Stimulated activated CD8-positive, alpha-beta memory T cell treated with anti-CD3 and anti-CD28 coated beads, Interleukin-4, amount 100 ng/mL, for 1 hour (primary cell): ENCODE measurements at places on chromosomes 6 and 20.
A peak's percentile ranks its signal among the peaks of the same experiment; 100 is the strongest.

DNA sequence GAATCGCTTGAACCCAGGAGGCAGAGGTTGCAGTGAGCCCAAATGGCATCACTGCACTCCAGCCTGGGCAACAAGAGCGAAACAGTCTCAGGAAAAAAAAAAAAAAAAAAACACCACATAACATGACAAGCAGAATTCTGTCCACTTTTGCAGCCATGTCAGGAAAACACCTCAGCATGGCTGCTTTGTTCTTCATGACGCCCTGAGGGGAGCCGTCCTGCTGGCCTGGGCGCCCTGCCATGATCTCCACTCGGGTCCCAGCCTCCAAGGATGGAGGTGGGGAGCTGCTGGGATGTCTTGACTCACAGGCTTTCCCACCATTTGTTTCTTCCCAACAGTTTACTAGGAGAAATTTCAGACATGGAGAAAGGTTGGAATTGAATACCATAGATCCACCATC is 42.2 kb downstream of the SNX9 start:
- no peak for DNase-seq

- DNase-seq, result no peak
Measured at GRCh38 chr6:70952608-70953165, 4.2 kb downstream of the B3GAT2 start.

DNA sequence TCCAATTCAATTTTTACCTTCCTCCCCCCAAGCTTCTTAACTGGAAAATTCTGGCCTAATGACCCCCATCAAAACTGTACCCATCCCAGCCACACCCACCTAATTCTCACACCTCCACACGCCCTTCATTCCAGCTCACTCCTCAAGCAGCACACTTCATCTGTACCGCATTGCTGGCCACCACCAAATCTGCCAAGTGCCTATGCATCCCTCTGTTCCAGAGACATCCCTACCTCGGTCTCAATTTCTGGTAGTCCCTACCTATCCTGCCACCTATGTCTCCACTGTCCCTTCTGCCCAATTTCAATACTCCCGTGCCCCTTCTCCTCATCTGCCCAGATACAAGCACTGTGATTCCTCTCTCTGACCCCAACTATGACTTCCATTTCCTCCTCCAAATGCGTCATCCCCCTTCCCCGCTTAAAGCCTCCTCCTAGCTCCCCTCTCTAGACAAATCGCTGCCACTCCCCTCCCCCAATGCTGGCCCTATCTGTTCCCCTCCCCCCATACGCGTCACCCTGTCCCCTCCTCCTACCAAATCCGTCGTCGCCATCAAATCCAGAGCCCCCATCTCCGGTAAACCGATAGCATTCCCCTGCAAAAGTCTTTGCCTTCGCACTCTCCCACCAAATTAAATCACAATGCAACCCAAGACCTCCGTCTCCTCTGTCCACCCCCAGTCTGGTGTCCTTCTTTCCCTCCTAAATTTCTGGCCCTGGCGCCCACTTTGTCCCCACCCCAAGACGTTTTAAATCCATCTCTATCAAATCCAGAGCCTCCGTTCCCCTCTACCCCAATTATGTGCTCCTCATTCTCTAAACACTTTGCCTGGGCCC is 1.2 kb downstream of the MTCH1 start:
- peak; percentile 13 for DNase-seq

DNA sequence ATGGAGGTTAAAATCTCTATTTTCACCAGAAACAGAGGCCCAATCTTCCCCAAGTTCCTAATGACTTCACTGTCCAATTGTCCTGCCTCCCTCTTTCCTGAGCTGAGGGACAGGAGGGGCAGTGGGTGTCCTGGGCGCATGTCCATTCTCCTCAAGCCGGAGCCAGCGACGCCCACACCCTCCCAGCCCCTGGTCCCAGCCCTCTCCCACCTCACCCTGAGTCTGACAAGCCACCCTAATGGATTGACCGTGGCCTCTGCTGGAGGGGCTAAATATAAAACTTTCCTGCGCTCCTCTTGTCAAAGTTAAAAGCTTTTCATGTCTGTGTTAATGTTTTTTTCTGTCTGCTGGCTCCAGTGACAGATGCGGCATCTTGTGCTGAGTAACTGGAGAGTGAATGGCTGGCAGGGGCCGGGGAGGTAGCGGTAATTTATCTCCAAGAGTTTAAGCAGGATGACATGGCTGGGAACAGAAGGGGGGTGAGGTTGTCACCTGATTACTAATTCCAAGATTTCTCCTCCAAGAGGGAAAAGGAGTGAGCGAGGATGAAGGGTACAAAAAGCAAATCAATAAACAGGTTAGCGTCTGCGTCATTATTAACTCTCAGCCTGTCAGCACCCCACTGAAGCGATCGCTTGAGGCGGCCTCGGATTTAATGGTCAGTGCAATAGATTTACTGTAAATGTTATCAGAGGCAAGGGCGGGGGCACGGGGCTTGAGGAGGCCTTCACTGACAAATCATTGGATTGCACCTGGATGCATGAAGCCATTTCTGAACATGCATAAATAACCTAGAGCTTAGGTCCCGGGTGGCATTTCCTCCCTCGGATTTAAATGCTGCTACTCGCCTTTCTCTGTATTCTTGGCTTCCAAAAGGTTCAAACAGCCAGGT is 118.1 kb upstream of the MAFB start:
- DNase-seq, result no peak

DNA sequence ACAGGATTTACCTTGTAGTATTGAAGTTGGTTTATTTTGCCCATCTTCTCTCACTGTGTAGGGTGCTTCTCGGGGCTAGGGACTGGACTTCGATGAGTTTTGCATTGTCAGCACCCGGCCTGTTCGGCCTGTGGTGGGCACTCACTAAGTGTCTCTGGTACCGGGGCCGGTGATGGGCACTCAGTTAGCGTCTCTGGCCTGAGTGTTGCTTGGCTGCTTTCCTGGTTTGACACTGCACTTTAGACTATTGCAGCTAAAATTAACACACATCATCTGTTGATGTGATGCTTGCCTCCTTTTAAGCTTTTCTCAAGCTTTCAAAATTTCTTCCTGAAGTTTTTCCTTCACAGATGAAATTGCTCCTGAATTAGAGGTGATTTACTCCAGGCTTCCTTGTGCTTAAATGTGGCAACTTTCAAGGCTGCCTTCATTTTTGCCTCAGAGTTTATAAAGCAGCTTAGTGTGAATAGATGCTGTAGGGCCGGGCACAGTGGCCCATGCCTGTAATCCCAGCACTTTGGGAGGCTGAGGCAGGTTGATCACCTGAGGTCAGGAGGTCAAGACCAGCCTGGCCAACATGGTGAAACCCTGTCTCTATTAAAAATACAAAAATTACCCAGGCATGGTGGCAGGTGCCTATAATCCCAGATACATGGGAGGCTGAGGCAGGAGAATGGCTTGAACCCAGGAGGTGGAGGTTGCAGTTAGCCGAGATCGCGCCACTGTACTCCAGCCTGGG is 41.7 kb upstream of the TULP4 start:
- DNase-seq, result no peak

GRCh38 chr20:50904067-50904570 is 27.1 kb downstream of the ADNP start:
- DNase-seq, result no peak

- DNase-seq, result no peak
Measured at GRCh38 chr6:144248003-144248402, 37.1 kb upstream of the UTRN start.

- no peak for DNase-seq
Measured at GRCh38 chr6:52551483-52552277, 25.2 kb downstream of the TRAM2 start.

DNA sequence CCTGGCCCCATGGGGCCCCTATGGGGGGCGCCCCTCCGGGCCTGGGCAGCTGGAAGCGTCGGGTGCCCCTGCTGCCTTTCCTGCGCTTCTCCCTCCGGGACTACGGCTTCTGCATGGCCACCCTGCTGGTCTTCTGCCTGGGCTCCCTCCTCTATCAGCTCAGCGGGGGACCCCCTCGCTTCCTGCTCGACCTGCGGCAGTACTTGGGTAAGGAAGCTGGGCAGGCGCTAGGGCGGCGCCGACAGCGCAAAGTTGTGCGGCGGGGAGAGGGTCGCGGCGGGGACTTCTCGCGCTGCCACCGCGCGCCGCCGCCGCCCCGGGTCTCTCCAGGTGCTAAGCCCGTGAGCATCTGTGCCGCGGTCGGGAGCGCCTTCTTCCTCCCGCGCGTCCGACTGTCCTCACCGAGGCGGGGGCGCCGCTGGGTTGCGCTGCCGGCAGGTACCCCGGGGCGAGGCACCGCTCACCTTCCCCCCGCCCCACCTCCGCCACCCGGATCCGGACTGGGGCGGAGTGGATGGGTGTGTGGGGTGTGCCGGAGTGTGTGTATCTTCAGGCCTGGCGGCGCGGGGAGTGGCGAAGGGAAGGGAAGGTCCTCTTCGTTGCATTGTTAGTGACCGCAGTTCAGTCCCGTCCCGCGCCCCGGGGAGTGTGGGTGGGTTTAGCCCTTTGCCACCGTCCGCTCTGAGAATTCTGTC is 788 bp downstream of the UST start:
- no peak for DNase-seq

- no peak for DNase-seq
Measured at GRCh38 chr6:5525209-5525608, 263.9 kb downstream of the FARS2 start.

- no peak for DNase-seq
Measured at GRCh38 chr6:9499709-9500108, 915.2 kb downstream of the TFAP2A start.

- no peak for DNase-seq
Measured at GRCh38 chr20:22807045-22807444, 222.7 kb upstream of the FOXA2 start.

DNA sequence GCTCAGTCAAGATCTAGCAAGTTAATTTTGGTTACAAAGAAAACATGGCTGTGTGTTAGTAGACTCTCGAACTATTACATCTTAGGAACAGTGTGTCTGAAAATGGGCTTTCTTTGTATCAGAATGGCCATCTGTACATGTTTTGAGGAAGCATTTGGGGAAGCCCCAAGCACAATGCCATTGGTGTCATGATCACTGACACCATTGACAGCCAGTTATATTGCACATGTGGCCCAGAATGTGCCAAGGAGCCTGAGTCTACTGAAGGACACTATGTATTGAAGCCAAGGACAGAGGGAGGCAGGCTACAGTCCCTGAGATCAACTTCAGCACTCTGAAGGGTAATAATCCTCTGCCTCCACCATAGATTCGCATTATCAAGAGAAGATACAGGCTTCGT is 12.6 kb upstream of the FAM50B start:
- no peak for DNase-seq

GRCh38 chr6:105550955-105551620 is 148.2 kb upstream of the PREP start:
- DNase-seq, result no peak

DNA sequence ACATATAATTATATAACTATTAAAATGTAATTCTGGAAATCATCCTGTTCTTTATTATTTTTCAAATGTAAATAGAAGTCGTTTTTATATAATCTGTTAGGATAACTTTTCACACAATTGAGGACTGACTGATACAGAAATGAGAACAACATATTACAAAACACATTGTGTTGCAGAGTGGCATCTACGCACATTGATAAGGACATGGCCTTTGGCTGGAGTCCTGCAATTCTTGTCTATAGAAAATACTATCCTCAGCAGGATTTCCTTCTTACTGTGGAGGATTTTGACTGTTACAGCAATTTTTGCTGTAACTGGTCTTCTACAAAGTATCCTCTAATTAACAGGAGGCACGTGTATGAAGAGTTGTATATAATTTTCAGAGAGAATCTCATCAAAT is 19.8 kb downstream of the SH3BGRL2 start:
- DNase-seq, result no peak

- no peak for DNase-seq
Measured at GRCh38 chr6:33021917-33022316, 12.5 kb upstream of the HLA-DOA start.

DNA sequence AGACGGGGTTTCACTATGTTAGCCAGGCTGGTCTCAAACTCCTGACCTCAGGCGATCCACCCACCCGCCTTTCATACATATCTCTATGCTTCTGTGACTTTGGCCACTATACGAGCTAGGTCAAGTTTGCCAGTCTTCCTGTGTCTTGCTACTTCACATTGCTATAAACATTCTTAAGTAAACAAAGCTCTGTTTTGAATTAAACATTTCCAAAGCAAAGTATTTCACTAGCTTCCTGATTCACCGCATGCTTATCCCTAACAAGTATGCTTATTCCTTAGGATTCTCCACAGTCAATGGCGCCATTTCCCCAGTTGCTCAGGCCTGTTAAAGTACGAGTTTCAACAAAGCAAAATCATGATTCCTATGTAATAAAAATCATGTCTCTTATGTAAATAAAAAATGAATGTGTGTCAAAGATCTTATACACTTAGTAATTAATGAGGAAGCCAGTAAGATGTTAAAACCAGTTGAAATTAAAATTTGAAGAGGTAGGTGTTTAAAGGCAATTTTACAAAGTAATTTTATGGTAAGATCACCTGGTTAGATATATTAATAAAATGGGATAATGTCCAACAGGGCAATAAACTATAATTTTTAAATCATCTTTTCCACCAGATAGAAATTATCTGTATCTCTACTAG is 88.5 kb downstream of the PRKN start:
- no peak for DNase-seq

DNA sequence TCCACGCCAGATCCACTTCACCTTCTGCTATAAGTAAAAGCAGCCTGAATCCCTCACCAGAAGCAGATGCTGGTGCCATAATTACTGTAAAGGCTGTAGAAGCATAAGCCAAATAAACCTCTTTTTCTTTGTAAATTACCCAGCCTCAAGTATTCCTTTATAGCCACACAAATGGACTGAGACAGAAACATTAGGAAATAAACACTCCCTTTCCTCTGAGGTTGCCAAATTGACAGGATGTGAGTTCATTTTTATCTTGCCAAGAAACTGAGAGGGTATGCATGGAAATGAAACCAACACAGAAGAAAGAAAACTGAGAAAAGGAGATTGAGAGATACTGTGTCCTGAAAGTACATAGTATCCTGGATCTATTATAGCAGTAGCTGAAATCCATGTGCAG is 481.2 kb downstream of the HAO1 start:
- no peak for DNase-seq

DNA sequence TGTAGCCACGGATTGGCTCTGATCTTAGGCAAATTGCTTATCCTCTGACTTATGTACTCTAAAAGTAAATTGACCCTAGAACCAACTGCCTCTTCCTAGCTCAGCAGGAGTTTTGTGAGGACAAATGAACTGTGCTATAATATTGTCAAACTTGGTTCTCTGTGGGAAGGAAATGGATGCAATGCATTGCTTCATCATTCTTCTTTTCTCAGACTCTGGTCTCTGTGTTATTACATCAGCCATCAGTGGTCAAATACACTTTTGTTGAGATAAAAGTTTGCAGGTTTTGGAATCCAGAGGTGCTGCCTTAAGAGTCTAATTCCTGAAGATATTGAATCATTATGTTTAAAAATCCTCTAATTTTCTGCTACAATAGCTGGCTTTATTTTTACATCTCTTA is 64.9 kb downstream of the SLC24A3 start:
- no peak for DNase-seq

DNA sequence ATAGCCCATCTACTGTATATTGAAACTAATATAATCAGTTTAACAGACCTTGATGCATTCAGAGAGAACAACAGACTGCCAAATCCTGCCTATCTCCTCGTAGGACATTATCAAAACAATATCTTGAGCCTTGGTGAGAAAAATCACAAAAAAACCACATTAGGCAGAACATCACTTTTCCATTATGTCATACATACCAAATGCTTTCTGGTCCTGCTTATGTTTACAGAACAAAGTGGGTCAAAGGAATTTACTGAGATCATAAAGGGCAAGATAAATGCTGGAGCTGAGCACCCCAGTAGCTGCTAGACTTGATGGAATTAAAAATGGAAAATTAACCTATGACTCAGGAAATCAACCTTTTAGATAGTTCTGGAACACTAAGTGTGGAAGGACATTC is 195.3 kb upstream of the KCNK16 start:
- DNase-seq, result no peak

- DNase-seq, result no peak
Measured at GRCh38 chr6:36443471-36444428, 950 bp downstream of the KCTD20 start.
